ENCODE measurements at places on chromosomes 12 and 14. TPM values are rescaled to one million over a fixed set of nuclear protein-coding genes. Genes with fewer than 3 reads are reported as not detected.

MOK gene
- total RNA-seq: 22.0 TPM

NANOG gene
- not detected for total RNA-seq

ANKRD33 gene
- total RNA-seq: not detected

SERPINA6 gene
- total RNA-seq: 1.1 TPM

OAS2 gene
- total RNA-seq: 0.11 TPM

GSG1 gene
- 1.0 TPM for total RNA-seq

SPIC gene
- total RNA-seq: not detected

ZNF385A gene
- total RNA-seq: 21.7 TPM

SLC8A3 gene
- not detected for total RNA-seq

REP15 gene
- 0.36 TPM for total RNA-seq

TMEM132C gene
- total RNA-seq: not detected

UNC79 gene
- total RNA-seq: 0.01 TPM

PPFIA2 gene
- not detected for total RNA-seq

TAS2R30 gene
- 0.06 TPM for total RNA-seq

KDM5A gene
- 21.4 TPM for total RNA-seq

VASH1 gene
- total RNA-seq: 4.3 TPM

SMCO3 gene
- not detected for total RNA-seq

CABP1 gene
- total RNA-seq: 0.10 TPM

FAM181A gene
- not detected for total RNA-seq

YLPM1 gene
- 50.3 TPM for total RNA-seq

PRH1 gene
- total RNA-seq: 3.0 TPM

ADCY6 gene
- 9.9 TPM for total RNA-seq

LYZ gene
- 0.05 TPM for total RNA-seq

All from A549 treated with Hydrocortisone at 1 μM for 4 hours (cell line).